ENCODE measurements at places on chromosomes 5 and 9.

DNA sequence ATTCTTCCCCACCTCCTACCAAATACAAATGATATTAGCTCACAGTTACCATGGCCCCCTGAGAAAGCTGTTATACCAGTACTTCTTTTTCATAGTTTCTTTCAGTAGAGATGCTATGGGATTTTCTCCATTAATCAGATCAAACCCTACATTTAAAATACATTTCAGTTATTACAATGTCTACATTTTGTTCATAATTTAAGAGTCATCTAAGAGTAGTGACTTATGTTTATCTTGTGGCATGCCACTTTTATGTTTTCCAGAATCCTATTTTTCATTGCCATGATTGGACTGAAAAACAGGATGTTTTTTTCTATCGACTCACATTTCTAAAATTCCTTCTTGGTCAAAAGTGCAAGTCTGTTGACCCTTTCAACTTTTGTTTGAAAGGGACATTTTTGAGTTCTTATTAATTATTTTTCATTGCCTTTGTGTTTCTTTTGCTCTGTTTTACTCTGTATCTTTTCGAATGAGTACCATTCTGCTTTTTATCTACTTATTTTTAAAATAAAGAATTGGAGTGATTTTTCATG is 77.4 kb upstream of the ANXA1 start:
- DNase-seq = no peak

DNA sequence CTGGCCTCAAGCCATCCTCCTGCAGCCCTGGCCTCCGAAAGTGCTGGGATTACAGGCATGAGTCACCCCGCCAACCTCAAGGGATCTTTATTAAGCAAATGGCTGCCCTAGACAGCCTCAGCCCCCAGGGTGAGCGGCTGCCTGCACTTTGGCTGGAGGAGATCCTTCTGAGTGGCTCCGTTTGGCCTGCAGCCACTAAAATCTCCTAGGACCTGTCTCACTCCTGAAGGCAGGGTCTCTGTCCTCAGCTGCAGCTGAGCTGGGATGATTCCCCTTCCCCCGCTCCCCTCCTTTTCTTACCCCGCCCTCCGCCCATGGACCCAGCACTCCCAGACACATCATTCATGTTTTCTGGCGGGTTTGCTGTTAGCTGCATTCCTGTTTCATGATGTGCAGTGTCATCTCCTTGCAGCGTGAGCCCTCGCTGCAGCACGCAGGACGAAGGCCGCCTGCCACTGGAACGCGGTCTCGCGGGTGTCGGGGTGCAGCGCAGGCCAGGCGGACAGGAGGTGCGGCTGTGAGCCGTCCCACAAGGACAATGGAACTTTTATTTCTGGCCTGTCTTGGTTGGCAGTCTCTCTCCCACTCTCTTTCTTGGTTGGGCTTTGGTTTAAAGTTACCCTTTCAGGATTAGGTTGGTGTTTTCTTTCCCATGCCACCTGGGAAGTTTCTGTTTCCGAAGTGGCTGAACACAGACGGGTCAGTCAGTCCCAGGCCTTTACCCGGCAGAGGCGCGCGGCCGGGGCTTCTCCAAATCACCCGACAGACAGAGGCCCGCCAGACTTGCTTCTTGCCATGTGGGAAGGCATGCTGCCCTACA is 137.1 kb downstream of the FOXD1 start:
- no peak for DNase-seq

GRCh38 chr9:109972026-109972882 is 192.3 kb downstream of the PALM2AKAP2 start:
- DNase-seq = peak; percentile 20

DNA sequence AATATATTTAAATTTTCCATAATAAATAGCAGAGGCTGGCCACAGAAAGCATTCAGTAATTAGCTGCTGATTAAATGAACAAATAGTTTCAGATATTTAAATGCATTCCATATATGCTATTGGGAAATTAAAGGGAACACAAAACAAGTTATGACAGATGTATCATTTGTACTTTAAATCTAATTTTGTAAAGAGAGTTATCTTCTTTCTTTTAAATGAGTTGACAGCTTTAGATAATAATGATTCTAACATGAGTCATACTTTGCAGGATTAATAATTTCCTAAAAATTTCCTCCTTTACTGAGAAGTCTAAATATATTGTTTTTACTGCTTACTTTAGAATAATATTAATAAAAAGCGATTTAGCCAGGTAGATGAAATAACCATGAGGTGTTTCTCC is 320.1 kb downstream of the ADAMTS6 start:
- no peak for DNase-seq

- DNase-seq = no peak
Observed at GRCh38 chr5:122219436-122220166, 90.3 kb downstream of the ZNF474 start.

- no peak for DNase-seq
Observed at GRCh38 chr9:36690412-36691168, 117.9 kb downstream of the MELK start.

DNA sequence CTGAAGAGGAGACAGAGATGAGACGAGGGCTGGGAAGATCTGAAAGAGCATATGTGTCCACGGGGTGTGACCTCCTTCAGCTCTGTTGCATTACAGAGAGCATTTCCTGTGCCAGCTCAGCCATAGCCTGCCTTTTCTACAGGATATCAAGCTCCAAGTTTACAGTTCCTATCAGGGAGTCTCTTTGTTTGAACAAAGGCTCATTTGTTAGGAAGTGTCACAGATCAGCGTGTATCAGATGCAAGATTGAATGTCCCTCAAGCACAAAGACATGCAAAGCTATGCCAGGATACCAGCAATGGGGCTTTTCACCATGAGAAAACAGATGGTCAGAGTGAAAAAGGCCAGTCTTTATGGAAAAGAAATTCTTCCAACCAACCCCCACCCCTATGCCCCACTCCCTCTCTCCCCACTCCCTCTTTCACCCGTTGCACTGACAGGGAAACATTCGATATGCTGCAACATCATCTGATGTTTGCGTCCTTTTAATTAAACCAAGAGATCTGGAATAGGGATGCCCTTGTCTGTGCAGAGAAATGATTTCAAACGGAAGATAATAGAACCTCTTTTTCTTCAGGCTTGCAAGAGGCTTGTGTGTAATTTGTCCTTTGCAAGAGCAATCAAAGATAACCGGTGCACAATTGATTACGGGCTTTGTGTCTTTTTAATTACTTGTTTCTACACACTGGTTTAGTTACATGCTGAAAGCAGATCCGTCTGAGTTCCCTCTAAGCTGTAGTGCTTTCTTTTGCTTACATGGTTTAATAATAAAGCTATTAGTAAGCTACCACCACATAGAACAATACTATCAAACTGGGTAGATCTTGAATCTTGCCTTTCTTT is 263.1 kb upstream of the RGMB start:
- no peak for DNase-seq

DNA sequence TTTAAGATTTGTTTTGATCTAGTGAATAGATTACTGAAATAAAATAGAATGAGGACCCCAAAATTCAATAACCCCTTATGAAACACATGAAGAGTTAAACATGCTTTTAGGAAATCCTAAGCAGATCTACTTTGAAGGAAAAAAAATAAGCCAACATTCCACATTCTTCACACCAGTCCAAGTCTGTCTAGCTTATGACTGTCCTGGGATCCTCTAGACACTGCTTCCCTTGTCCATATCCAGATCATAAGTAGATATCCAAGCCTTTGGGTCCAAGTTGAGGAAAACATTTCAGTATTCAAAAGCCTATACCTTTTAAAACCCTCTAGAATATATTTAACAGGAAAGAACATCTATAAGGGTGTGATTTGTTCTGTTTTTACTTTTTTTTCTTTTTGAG is 58.8 kb upstream of the MINAR2 start:
- no peak for DNase-seq

DNA sequence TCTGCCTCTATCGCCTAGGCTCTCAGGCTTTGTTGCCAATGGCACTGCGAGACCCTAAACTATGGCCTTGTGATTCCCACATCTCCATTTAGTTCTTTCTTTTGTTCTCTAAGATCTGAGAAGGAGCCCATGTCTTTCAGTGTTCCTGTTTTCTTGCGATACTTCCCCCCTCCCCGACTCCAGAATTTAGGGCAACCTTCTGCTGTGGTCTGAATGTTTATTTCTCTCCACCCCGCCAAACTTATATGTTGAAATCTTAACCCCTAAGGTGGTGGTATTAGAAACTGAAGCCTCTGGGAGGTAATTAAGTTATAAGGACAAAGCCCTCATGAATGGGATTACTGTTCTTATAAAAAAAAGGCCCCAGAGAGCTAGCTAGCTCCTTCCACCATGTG is 6.4 kb downstream of the TMC1 start:
- no peak for DNase-seq

DNA sequence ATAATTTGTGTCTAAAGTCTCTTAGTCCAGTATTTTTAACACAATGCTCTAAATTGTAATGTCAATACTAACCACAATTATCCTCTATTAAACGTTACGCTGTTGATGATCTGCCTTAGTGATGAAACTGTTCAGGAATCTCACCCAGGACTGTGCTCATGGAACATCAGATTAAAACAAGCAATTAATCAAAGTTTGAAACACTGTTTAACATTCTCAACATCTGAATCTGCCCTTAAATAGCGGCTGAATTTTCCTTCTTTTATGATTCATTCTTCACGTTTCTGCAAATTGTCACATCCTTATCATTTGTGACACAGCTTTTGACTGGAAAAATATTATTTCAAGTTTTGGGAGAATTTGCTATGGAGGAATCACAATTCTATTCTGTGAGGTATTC is 113.8 kb downstream of the MARCHF11 start:
- no peak for DNase-seq

DNA sequence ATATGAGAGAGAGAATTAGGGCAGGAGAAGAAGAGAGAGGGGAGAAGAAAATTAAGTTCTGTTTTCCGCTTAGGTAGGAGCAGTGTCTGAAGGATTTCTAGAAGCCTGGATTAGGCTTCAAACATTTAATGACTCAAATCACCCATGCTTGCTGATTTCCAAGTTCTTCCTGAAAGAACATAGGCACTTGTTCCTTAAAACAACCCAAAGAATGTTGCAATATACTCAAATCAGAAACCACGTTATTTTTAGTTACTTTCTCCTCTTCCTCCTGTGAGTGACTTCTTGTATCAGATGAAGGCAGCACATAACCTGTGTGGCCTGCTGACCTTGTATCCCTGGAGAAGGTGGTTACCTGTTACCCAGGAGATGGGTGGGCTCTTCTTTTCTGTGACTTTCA is 351.5 kb upstream of the KLF4 start:
- DNase-seq = no peak

DNA sequence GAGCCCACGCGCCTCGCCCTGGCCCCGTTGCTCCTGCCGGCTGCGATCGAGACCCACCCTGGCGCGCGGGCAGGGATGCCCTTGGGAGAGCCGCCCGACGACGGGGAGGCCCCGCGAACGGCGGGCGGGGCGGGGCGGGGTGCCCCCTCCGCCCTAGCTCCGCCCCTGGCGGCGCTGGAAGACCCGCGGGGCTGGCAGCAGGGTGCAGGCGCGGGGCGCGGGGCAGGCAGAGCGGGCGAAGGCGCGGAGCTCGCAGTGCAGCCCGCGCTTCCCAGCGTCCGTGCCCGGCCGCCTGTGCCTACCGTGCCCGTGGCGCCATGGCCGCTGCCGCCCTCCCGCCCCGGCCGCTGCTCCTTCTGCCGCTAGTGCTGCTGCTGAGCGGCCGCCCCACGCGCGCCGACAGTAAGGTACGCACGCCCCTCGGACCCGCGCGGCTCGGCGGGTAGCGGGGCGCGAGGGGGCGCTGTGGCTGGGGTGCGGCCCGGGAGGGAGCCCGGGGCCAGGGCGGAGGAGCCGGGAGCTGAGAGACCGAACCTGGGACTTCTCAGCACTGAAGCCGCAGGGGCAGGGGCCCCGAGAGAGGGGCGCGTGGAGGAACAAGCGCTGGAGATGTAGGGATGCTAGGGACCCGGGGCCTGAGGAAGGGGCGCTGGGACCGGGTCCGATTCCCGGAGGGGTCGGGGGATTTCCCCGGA is at the start of gene OLFML2A:
Gene OLFML2A (plus strand): TSS at position 180 of the 695 bp plus-strand sequence. CDS start 138 bp downstream, at position 318.
- no peak for DNase-seq

DNA sequence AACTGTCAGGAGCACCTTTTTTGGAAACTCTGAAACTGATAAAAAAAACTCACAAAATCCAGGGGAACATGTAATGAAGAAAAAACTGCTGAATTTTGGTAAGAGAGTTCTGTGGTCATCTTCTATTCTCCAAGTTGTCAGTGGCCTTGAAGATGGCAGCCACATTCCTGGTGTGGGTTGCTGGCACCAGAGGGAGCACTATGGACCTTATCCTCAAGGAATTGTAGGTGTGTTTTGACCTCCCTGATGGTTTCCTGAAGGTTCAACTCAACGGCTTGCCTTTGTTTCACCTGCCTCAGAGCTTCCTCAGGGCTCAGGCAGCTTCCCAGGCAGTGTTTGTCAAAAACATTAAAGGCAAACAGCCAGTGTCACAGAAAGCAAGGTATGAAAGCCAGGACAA is 2.2 kb upstream of the SLC38A9 start:
- no peak for DNase-seq

- no peak for DNase-seq
Observed at GRCh38 chr9:136882109-136882946, 4.0 kb upstream of the TRAF2 start.

- DNase-seq = no peak
Observed at GRCh38 chr5:173881811-173882575, 6.2 kb upstream of the CPEB4 start.

- no peak for DNase-seq
Observed at GRCh38 chr9:19999491-20000057, 210.7 kb upstream of the SLC24A2 start.

GRCh38 chr5:88674356-88675167 is 208.4 kb downstream of the MEF2C start:
- DNase-seq = no peak

GRCh38 chr5:80884929-80885328 is 75.2 kb upstream of the RASGRF2 start:
- no peak for DNase-seq

GRCh38 chr9:105466898-105467455 is 19.1 kb downstream of the FSD1L start:
- no peak for DNase-seq

DNA sequence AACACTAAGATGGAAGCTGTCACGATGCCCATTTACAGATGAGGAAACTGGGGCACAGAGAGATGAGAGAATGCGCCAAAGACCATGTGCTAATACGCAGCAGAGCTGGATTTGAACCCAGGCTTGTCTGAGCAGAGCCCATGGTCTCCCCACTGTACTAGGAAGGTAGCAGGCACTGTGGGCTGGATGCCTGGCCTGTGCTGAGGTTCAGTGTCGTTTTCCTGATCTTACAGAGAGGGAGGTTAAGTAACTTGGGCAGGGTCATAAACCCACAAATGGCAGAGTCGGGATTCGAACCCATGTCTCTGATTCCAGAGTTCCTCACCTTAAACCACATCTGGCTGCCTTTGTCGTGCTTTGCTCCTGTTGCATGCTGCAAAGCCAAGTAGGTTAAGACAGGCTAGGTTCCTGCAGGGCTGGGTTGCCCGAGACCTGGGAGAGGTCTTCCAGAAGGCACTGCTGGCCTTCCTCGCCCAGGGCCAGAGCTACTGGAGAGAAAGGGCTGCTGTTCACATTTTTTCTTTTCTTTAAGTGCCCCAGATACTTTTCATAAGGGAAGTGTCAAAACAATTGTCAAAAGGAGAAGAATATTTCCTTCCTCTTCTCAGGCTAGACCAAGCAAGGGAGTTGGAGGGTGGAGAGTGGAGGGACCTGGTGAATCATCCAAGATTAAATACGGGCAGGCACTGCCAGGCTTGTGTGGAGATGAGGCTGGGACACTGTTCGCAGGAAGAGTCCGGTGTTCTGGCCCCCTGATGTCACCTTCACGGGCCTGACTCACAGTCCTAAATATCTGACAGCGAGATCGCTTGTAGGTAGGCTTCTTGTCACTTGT is 3.2 kb downstream of the NEK6 start:
- DNase-seq = no peak
